ENCODE measurements at places on chromosomes 11 and 22. TPM values are rescaled to one million over a fixed set of nuclear protein-coding genes. Genes with fewer than 3 reads are reported as not detected.

GRCh38 chr11:62842171-62842741, 2.9 kb upstream of the WDR74 start:
- H3K36me3 ChIP-seq: no peaks in the 10 kb centered on the region
- H3K4me3 ChIP-seq: peak overlapping the region; percentile 32
- DNase-seq: no peak
- H3K27me3 ChIP-seq: no peaks in the 10 kb centered on the region
- peaks cover 29% of the 10 kb centered on the region for H3K4me1 ChIP-seq
- H3K27ac ChIP-seq: peak overlapping the region; percentile 99

Gene RIC8A
- 74.4 TPM for polyA plus RNA-seq

Gene OR56B1
- not detected for polyA plus RNA-seq

DNA sequence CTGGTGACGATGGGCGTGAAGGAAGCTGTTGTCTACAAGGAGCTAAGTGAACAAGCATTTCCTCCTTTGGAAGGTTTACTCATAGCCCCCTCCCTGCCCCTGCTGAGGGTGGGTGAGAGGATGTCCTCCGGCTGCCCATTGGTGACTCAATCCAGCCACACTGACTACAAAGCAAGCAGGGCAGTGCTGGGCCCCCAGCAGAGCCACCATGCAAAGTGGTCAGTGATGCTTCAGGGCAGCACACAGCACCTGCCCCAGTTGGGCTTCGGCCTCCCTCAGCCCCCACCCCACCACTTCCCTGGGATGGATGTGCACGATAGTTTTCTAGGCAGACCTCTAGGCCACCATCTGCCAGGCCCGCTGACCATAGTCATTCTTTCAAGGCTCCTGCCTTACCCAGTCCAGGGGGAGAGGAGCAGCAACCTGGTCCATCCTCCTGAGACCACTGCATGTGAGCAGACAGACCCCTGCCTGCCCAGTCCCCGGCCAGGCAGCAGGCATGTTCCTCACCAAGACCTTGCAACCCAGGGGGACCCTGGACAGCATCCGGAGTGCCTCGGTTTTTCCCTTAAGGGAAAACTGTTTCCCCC, 125.1 kb downstream of the BCR start:
- H3K4me1 ChIP-seq: peaks cover 36% of the 10 kb centered on the region
- H3K36me3 ChIP-seq: no peaks in the 10 kb centered on the region
- no peak overlapping the region for H3K4me3 ChIP-seq

DNA sequence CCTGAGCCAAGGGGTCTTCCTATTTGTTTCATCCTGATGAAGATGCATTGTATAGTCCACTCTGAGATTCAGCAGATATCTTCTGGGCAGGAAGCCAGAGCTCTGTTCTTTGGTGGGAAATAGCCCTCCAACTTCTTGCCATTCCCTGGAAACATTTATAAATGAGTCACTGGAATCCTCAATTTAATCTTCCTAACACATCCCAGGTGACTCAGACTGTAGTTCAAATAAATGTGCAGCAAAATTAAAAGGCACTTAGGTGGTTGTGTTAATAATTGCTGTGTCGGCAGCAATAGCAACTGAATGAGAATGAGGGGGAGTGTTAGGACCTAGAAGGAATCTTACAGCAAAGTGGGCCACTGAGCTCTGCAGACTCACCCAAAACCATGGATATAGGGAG, 108.6 kb downstream of the INSC start:
- H3K4me3 ChIP-seq: no peak overlapping the region
- no peaks in the 10 kb centered on the region for H3K36me3 ChIP-seq
- DNase-seq: no peak
- no peaks in the 10 kb centered on the region for H3K4me1 ChIP-seq
- H3K27ac ChIP-seq: no peak overlapping the region

DNA sequence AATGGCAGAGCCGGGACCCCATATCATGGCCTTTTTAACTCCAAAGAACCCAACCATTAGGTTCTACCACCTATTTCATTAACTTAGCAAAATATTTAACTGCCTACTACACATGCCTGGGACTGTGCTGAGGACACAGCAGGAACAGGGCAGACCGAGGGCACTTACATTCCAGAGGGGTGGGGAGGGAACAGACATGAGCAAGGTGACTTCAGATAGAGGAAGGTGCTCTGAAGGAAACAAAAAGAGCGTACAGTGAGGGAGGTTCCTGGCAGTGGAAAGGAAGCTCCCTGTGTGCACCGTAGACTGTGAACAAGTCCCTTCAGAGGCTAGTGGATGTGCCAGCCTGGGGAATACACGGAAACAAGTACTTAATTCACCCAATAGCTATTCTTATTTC, 82.8 kb downstream of the NAT10 start:
- peaks cover 9% of the 10 kb centered on the region for H3K4me1 ChIP-seq
- DNase-seq: no peak
- H3K27ac ChIP-seq: no peak overlapping the region
- no peak overlapping the region for H3K4me3 ChIP-seq

Gene MS4A5
- 0.33 TPM for polyA plus RNA-seq

DNA sequence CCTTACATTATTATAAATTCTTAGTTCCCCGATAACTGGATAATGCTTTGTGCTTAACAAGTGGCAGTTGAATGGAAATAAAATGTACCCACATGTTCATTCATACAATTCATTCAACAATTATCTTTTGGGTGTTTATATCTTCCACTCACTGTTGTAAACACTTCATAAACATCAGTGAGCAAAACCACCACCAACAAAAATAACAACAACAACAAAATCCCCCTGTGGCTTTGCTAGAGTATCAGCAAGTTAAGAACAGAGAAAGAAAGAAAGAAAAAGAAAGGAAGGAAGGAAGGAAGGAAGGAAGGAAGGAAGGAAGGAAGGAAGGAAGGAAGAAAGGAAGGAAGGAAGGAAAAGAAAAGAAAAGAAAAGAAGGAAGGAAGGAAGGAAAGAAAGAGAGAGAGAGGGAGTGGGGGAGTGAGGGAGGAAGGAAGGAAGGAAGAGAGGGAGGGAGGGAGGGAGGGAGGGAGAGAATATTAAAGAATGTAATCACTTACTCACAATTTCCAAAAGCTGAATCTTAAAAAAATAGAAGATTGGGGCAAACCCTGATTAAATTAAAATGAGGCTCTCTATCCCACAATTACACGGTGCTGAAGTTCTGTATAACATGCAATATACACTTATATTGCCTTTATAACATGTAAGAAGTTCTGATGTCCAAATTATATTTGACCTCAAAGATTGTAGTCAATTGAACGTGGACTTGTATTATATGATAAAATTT, 2238.8 kb downstream of the LRRC4C start:
- H3K4me1 ChIP-seq: no peaks in the 10 kb centered on the region
- no peaks in the 10 kb centered on the region for H3K36me3 ChIP-seq
- H3K4me3 ChIP-seq: no peak overlapping the region
